ENCODE measurements at places on chromosomes 3 and 15.
A peak's percentile ranks its signal among the peaks of the same experiment; 100 is the strongest.

GRCh38 chr3:147702509-147702908 lies 293.3 kb downstream of the ZIC1 start:
- DNase-seq = no peak

DNA sequence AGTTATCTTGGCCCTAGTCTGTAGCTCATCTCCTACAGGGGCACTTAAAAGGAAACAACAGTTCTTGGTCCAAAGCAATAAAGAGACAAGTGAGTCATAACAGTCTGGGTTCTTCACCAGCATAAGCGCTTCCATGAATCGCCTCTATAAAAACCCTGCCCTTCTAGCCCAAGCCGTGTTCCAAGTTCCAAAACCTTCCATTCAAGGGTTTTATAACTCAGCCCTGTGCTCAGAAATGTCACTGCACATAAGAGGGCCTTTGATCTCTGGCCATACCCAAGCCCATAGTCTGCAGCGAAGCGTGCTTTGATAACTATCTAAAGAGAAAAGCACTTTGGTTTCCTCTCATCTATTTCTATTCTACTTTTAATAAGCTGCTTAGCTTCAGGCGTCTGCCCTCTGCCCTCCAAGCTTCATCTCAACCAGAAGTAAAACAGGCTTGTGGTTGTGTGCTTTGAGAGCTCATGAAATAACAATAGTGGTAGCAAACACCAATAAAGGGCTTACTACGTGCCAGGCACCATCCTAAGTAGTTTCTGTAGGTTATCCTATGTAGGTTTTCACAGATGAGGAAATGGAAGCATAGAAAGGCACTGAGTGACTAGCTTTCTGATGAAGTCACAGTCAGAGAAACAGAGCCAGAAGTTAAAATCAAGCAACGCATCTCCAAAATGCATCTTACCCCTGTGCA lies 64.0 kb upstream of the AKAP13 start:
- no peak for DNase-seq

DNA sequence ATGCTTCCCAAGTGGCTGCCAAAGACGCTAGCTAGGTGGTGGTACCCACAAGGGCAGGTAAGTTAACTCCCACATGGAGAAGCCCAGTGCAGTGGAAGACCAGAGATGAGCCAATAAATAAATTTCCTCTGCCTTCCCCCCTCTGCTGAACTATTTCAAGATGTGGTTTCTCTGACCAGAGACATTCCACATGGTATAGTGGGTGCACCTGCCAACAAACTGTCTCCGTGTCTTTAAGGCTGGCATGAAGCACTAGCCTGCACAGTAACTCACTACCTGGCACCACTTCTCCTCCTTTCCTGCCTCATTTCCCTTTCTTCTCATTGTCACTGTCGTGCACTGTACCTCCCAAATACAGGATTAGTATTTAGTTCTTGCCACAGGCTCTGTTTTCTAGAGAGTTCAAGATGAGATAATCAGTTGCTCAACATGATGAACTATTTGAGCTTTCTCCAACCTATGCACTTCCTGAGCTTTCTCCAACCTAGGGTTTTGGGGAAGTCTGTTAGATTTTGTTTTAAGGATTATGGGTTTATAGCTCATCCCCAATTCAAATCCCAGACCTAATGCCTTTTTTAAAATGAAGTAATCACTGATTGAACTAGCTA lies 8.4 kb upstream of the CRTAP start:
- DNase-seq = peak; percentile 40

GRCh38 chr15:69452692-69453521 lies at the start of gene RPLP1:
RPLP1 (plus strand) TSS chr15:69452818; CDS start chr15:69452949, 131 bp downstream.
- DNase-seq = peak; percentile 97

DNA sequence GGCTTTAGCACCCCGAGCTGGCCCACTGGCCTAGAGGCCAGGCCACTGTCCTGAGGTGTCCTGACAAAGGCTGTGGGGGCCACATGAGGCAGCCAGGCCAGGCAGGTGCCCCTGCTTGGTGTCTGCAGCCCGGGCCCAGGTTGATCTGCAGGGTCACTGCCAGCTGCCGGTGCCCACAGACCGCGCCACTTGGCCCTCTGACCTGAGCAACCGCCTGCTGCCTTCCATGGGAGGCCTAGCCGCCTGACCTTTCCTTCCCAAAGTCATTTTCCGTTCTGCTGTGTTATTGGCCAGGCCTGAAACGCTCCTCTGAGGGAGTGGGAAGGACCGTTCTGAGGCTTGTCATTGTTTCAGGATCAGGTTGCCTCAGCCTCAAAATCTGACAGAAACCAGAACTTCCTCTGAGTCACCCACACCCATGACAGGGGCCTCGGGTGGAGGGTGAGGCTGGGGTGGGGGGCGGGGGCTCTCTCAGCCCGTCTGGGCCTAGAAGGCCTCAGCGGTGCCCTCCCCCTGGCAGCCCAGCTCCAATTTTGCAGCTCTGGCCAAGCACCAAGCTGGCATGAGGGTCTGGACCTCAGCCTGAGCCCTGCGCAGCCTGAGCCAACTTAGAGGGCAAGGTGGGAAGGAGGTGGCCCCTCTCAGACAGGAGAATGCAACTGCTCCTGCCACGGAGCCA lies 140.7 kb upstream of the MEF2A start:
- DNase-seq = peak; percentile 97
